ENCODE measurements at places on chromosomes 2 and 18. TPM values are rescaled to one million over a fixed set of nuclear protein-coding genes. Genes with fewer than 3 reads are reported as not detected.
A peak's percentile ranks its signal among the peaks of the same experiment; 100 is the strongest.

DNA sequence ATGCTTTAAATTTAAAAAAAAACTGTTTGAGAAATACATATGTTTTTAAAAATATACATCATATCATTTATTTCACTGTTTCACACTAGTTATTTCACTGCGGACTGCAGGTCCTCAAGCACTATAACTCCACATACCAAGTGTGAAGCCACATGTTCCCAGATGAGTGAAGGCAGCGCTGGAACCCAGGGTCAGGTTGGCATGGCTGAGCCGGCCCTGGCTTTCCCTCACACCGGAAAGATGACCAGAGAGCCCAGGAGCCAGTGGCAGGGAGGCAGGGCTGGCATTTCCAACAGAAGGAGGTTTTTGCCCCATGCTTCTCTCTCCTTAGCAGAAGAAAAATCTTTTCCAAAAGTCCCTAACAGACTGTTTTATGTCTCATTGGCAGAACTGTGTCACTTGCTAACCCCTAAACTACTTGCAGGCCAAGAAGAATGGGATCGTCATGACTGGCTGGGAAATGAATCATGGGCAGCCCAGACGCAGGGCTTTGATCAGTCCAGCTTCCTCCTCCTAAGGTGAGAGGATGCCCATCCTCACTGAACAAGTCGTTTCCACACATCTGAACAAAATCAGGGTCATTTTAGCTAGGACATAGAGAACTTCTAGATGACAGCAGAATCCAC, 287.6 kb upstream of the HNRNPA3 start:
- no peak for DNase-seq

DNA sequence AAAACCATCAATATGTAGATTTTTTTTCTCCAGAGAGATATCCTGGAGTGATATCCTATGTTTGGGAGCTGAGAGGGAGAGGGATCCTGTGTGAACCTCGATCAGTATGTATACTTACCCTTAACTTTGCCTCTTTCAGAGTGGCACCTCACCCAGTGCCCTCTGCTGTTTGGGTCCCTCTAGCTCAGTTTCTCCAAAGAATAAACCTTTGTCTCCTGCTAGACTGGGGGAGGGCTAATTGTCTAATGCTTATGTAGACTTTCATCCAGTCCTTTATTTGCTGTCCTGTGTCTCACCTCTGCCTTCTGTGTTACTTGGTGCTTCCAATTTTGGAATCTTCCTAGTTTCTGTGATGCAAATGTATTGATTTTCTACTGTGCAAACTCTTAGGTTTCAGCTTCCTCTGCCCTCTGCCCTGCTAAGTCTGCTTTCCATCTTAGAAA, 48.4 kb downstream of the MTX2 start:
- no peak for DNase-seq

GRCh38 chr2:75538521-75539490, 21.9 kb downstream of the EVA1A start:
- no peak for DNase-seq

DNA sequence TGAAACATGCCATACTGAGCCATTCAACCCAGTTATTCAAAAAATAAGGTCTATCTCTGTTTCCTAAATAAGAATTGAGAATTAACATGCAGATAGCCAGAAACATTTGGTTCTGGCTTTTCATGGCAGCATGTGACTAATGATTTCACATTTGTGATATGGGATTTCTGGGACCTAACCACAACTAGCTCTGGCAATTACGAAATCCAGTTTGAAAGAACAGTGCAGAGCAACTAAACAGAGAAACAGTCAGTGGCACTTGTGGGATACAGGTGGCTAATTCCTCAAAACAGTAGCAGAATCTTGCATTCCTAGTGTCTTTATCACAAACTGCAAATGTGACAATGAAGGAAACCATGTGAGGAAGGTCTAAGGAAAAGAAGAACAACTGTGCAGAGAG, 637.8 kb upstream of the CHAC2 start:
- no peak for DNase-seq

GRCh38 chr18:76672627-76673026, 149.7 kb upstream of the ZNF236 start:
- DNase-seq = peak; percentile 52

DNA sequence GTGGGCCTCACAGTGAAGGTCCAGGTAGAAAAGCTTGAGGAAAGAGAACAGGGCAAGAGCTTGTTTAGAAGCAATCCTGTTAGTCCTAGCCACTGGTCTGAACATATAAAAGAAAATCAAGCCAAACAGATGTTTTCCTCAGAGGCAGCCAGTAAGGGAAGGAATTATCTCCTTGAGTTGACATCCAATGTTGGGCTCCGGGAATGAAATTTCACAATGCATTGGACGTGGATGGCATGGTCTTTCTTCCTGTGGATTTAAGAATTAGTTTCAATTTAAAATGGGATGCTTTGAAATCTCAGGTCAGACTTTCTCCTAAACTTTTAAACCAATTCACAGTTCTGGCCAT, 92.1 kb downstream of the ACKR3 start:
- DNase-seq = peak; percentile 76

C2orf78 gene
- total RNA-seq = not detected

CCDC141 gene
- 0.71 TPM for total RNA-seq

NEMP2 gene
- total RNA-seq = 1.7 TPM

Measured in lower leg skin (tissue), 4 donors.